Fibroblast of lung (primary cell): ENCODE measurements at places on chromosomes 11 and 22. TPM values are rescaled to one million over a fixed set of nuclear protein-coding genes. Genes with fewer than 3 reads are reported as not detected.

The CARD10 gene
- 1.3 and 2.3 TPM in 2 replicates for total RNA-seq

The FGF4 gene
- total RNA-seq = not detected in 2 replicates

The MMP12 gene
- 0.83 TPM in 1 of 2 replicates, not detected in the other for total RNA-seq

The ESAM gene
- total RNA-seq = under 0.01 and 0.26 TPM in 2 replicates

The CFAP68 gene
- 16.9 and 19.3 TPM in 2 replicates for total RNA-seq

The PNPLA5 gene
- total RNA-seq = under 0.01 and 0.33 TPM in 2 replicates

The SHANK2 gene
- total RNA-seq = 1.3 and 11.6 TPM in 2 replicates

The KDM2A gene
- 33.1 and 42.6 TPM in 2 replicates for total RNA-seq

The PRODH gene
- 0.26 TPM in 1 of 2 replicates, not detected in the other for total RNA-seq

The OR8G5 gene
- not detected in 2 replicates for total RNA-seq

The SCUBE1 gene
- total RNA-seq = 0.17 and 0.51 TPM in 2 replicates

The SMIM38 gene
- total RNA-seq = 0.33 and 0.51 TPM in 2 replicates

The TUBA8 gene
- total RNA-seq = 0.51 and 0.83 TPM in 2 replicates

The OR2AT4 gene
- not detected in 2 replicates for total RNA-seq

The PIK3C2A gene
- total RNA-seq = 38.0 and 39.8 TPM in 2 replicates

The TSGA10IP gene
- 0.17 TPM in 1 of 2 replicates, not detected in the other for total RNA-seq

The TENM4 gene
- total RNA-seq = 48.3 and 48.4 TPM in 2 replicates

The NLRP14 gene
- total RNA-seq = under 0.01 and 0.17 TPM in 2 replicates

DNA sequence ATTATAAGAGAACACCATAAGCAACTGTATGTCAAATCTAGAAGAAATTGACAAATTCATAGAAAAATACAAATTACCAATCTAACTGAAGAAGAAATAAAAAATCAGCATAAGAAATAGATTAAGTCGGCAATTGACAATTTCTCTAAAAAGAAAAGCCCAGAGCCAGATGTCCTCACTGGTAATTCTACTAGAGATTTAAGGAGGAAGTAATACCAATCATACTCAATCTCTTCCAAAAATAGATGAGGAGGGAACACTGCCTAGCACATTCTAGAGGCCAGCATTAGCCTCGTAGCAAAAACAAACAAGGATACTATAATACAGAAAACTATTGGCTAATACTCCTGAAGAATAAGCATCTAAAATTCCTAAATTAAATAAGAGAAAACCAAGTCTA is 40.4 kb upstream of the IGLL5 start:
- no peak for DNase-seq

- no peak for DNase-seq
Measured at GRCh38 chr11:117641008-117641915, 155.8 kb downstream of the DSCAML1 start.

DNA sequence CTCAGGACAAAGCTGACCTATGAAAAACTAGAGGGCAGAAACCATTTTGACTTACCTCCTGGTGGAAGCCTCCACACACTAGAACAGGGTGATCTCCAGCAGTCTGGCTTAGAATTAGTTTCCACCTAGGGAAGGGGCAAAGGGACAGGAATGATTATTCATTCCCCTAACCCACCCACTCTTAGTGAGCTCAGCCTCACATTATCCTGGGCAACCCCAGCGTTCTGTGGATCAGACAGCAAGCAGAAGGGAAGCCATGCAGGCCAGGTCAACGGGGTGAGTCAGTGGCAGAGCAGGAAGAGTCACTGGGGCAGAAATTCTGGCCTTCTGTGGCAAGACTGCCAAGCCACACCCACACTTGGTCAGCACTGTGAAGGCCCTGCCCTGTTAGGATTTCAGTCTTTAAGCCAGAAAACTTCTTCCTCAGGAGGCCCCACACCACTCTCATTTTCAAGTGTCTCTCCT is 10.5 kb downstream of the NUMA1 start:
- DNase-seq = peak; percentile 90

- DNase-seq = no peak
Measured at GRCh38 chr22:19044381-19044780, 77.8 kb downstream of the DGCR2 start.

- DNase-seq = no peak
Measured at GRCh38 chr11:66701432-66702240, 23.9 kb upstream of the RBM4B start.

- DNase-seq = no peak
Measured at GRCh38 chr11:123145661-123146060, 49.4 kb downstream of the CLMP start.

DNA sequence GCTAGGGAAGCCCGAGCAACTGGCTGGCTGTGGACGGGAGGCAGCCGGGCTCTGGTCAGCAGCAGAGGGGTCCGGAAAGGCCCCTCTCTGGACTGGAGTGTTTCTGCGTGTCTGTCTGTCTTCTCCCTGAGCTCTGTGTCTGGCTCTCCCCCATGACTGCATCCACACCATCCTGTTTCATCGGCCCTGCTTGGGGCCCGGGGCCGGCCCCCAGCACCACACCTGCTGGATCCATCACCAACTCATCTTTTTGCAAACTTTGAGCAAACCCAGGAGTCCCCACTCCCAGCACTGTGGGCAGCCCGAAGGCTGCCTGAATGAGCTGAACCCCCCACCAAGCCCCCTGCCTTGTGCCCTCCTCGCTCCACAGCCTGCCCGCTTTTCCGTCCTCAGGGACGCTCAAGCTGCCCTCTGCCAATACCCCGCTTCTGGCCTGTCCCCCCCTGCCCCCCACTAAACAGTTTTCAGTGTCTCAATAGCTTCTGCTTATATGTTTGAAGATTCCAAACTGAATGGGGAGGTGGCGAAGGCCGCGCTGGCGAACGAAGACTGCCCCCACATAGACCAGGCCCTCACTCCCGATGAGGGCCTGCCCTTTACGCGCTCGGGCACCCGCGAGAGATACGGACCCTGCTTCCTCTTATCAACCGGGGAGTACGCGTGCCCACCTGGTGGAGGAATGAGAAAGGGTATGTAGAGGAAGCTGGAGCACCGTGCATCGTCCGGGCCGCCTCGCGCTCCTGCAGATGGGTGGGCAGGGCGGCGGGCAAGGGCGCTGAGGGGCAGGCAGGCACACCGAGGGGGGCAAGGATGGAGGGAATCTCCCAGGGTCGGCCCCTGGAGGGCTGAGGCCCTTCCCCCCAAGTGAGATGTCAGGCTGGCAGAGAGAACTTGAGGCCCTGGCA is 44.6 kb downstream of the KCNC1 start:
- DNase-seq = no peak

DNA sequence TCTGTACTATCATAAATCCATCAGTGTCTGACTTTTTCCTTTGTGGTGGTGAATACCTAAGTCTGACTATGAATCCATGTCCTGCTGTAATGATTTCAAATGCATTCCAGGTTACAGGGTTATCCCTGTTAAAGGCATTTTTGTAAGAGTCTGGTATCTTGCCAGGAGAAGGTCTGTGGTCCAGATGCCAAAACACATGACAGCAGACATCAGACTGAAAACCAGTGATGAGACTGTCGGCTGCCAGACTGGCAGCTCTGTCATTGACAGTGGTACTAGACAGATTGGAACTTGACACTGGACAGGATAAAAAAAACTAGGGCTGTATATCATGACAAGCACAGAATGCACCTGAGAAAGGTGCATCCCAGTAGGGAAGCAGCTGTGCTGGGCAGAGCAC is 301.8 kb upstream of the FAT3 start:
- DNase-seq = no peak

- no peak for DNase-seq
Measured at GRCh38 chr22:36737776-36738175, 34.2 kb upstream of the CACNG2 start.

DNA sequence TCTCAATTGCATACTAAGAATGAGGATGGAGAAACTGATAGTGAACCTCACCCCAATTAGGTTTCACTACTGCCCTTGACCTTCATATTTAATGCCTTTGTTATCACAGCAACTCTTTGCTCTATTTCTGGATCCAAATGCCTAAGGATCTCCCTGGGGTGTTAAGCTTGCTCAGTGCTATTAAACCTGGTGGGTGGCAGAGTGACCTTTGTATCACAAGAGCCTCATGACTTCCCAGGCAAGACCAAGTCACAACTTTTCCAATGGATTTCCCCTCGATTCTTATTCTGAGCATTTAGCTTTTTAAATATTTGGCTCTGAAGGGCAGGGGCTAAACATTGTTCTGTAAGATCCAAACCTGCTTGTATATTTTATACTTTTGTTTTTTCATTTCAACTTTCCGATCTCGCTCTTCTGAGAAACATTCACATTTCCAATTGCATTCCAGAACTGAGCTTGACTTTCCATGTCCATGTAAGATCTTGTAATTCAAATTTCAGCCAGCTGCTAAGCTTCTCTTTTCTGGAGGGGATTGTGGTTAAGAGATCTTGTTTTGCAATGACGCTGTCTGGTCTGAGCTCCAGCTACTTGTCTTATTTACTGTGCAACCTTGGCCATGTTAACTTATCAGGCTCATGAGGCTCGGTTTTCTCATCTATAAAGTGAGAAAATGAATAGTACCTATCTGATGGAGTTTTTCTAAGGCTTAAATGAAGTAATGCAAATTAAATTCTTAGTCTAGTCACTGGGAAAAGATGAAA is 6.4 kb upstream of the EHF start:
- peak; percentile 33 for DNase-seq

- DNase-seq = no peak
Measured at GRCh38 chr11:109132539-109132938, 289.5 kb upstream of the C11orf87 start.

DNA sequence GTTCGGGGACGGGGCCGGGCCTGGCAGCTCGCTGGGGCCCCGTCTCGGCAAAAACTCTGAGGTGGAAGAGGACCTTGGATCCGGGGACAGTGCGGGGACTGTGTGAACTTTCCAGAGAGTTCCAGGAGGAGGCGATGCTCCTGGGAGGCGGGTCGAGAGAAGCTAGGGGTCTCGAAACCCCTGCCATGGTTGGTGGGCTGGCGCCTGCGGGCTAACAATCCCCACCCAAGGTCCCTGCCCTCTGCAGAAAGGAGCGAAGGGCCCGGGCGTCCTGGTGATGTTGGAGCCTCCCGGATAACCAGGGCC is 4.7 kb upstream of the GRK2 start:
- DNase-seq = no peak

DNA sequence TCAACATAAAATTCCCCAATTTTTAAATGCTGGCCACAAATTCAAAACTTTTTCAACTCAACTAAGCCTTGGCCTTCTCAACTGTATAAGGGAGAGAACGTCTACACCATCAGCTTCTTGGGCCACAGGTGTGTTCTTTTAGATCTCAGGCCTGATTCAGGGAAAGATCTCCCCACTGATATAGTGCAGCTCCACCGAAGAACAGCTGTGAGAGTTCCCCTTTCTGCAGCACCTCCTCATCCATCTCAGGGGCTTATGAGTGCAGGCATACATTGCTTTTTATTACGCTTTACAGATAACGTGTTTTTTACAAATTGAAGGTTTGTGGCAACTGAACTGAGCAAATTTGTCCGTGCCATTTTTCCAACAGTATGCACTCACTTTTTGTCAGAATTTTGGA is 8.0 kb upstream of the CD82 start:
- no peak for DNase-seq

- peak; percentile 34 for DNase-seq
Measured at GRCh38 chr11:132125988-132126871, 755.8 kb downstream of the NTM start.

- DNase-seq = no peak
Measured at GRCh38 chr11:55054723-55055122, 207.2 kb upstream of the TRIM48 start.

DNA sequence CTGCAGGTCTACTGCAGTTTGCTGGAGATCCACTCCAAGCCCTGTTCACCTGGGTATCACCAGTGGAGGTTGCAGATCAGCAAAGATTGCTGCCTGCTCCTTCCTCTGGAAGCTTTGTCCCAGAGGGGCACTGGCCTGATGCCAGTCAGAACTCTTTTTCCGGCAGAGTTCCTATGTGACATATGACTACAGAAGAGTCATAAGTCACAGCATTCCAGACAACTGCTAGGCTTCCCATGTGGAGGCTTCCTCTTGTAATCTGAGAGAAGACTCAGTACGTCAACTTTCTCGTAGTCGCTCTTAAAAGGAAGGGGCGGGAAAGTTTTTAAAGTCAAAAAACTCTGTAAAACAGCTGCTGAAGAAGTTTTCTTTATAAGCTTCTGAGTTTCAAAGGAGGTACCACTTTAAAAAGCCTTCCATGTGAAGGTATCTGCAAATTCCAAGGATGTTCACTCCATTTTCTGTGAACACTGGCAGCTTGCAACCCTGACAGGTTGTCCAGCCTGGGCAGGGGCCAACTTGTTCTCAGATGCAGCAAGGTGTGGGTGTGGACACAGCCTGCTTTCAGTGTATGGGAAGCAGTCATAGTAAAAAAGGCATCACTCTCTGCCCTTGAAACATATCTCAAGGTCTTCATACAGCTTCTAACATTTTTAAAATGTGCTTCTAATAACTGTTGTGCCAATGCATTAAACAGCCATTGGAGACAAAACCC is 97.8 kb downstream of the ME3 start:
- peak; percentile 52 for DNase-seq

DNA sequence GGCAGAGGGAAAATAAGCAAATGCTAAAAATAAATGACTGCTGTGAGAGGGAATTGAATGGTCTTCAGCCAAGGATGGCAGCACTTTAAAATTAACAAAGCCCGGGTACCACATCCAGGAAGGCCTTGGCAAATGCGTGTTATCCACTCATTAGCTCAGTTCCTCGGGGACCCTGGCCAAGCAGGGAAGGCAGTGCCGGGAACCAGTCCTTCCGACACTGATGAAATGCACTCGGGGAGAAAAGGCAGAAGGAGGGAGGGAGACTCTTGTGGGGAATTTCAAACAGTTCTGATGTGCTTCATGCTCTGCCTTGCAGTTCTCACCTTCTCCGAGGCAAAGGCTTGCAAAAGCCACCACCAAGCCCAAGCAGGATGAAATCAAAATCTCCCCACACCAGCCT is 38.3 kb downstream of the CLPB start:
- DNase-seq = no peak

DNA sequence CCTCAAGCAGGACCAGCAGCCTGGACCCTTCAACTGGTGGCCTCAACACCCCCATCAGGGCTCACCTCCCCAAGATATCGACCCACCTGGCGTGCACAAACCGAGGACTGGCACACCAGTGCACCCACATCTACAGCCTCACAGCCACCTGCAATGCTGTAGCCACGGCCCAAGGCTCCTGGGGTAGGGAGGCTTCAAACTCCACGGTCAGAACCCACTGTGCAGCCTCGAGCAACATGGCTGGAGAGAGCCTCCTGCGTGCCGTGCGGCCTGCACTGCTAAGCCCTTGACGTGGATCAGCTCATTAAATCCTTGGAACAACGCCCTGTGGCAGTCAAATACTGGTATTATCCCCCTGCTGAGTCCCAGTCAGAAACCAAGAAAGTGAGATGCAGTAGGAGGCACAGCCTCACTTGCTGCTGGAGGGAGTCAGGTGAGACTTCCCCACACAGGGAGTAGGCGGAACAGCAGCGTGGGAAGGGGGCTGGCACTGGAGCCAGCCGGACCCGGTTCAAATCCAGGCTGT is 4.6 kb downstream of the CARD10 start:
- DNase-seq = no peak

- no peak for DNase-seq
Measured at GRCh38 chr11:109750964-109751363, 329.0 kb downstream of the C11orf87 start.

GRCh38 chr22:45481661-45482060 is 21.0 kb upstream of the FBLN1 start:
- DNase-seq = no peak

GRCh38 chr11:121105481-121106195 is 4.6 kb downstream of the TECTA start:
- no peak for DNase-seq

GRCh38 chr11:6232899-6233298 is 1.5 kb downstream of the FHIP1B start:
- DNase-seq = no peak
